ENCODE measurements at places on chromosomes 3 and 15.

DNA sequence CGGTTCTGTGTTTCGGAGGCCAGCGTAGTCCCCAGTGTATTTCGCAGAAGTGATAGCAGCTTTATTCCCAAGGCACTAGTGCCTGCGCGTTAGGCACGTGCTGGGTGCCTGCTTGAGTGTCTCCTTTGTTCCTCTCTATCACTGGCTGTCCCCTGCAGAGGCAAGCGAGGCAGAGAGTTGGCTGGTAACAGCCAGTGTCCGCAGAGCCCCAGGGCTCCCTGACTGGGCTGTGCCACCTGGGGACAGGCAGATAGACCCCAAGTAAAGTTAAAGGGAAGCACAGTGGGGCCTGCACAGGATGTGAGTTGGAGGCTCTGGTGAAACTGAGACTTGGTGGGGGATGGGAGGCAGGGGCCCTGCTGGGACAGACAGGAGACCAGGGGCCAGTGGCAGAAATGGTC lies 50.7 kb downstream of the APBA2 start:
- no peak for DNase-seq

- DNase-seq, result no peak
These were observed 41.4 kb downstream of the C3orf85 start for GRCh38 chr3:109177908-109178307.

DNA sequence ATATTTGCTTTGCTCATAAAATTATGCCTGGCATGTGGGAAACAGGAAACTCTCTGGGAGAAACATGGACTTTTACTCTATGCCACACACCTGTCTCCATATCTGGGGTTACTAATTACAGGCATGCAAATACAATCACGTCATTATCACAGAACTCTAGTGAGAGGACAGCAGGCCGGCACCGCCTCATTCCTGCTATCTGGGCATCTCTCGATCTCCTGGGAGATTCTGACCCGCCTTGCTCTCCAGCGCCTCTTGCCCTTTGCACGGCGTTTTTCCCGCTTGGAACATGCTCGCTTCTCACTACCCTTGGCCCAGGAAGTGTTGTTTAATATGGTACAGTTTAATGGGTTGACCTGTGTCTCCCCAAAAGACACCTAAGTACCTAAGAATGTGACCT lies 45.4 kb upstream of the PARL start:
- no peak for DNase-seq

DNA sequence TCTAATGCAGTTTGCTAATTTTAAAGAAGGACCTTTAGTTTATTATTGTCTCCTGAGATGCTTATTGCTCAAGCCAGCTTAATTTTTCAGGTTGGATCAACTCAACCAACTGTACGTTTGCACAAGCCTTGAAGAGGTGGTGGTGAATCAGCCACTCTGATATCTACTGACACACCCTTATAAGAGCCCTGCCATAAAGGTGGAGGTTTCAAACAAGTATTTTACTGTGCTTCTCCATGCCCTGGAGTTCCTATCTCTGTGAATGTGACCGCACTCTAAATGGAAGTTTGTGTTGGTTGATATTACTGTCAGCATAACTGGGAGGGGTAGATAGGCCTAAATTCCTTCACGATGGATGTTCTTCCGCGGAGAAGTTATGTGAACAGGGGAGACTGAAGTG lies 297.3 kb upstream of the UBE2E1 start:
- DNase-seq, result no peak

GRCh38 chr3:24196526-24196925 lies 251.4 kb downstream of the NR1D2 start:
- no peak for DNase-seq

GRCh38 chr3:20218215-20218614 lies 32.2 kb upstream of the SGO1 start:
- no peak for DNase-seq

GRCh38 chr3:192831111-192831644 lies 86.5 kb downstream of the MB21D2 start:
- DNase-seq, result no peak

GRCh38 chr3:10137178-10137577 lies 4.4 kb upstream of the VHL start:
- DNase-seq, result no peak

DNA sequence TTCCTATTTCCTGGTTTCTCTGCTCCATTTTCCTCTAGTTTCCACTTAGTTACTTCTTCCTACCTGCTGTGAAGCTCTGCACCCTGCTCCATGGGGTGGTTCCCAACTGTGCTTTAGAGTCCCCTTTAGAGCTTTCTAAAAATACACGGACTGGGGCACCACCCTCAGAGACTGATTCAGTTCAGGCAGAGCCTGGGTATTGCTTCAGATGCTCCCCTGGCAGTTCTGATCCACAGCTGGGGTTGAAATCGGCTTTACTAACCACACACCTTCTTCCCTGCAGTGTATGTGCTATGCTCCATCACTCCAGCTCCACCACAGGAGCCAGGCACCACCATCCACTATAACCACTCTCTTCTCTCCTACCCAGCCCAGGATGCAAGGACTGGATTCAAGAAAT lies 12.6 kb downstream of the ANP32A start:
- DNase-seq, result no peak

GRCh38 chr3:115828401-115828800 lies 205.1 kb downstream of the GAP43 start:
- no peak for DNase-seq

GRCh38 chr15:38072348-38073177 lies 138.1 kb downstream of the TMCO5A start:
- DNase-seq, result no peak

DNA sequence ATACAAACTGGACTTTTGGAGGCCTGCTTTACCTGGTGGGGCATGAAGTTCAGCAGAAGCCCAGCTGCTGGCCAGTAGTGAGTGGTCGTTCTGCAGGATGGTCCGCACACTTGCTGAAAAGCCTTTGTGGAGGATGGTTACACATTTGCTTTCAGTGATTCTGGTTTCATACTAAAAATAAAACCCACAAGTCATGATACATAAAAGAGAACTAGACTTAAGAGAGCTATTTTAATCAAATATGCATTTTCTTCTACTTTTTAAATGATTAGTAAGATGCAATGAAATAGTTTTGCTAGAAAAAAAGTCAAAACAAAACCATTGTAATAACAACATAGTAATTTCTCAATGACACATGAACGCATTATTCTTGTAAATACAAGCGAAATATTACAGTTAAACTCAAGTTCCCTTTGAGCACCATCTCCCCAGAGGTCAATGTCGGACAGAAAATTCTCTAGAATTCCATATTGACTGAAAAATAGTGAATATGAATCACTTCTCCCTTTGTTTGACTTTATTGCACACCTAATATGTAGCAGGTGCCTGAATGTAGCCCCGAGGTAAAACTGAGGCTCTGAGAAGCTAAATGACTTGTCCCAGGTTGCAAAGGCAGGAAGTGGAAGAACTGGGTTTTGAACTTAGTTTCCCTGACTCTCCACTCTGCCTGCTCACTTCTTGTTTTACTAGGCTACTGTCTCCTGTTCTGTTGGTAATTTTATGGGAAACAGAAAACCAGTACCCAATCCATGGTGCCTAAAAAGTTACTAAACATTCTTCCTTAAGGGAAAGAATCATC lies 8.3 kb downstream of the IL5RA start:
- no peak for DNase-seq

- DNase-seq, result no peak
These were observed 55.9 kb upstream of the POMGNT2 start for GRCh38 chr3:43161684-43162229.

Data from stimulated activated CD8-positive, alpha-beta memory T cell treated with anti-CD3 and anti-CD28 coated beads, Interleukin-7, amount 100 ng/mL, for 1 hour (primary cell).